Right atrium auricular region (tissue), 2 donors: ENCODE measurements at places on chromosomes 5 and 9. TPM values are rescaled to one million over a fixed set of nuclear protein-coding genes. Genes with fewer than 3 reads are reported as not detected.

Gene CA9
- 5.9 TPM for total RNA-seq

Gene PCDHGA2
- total RNA-seq, result 7.5 TPM

Gene TMC1
- not detected for total RNA-seq

Gene SLCO6A1
- not detected for total RNA-seq

Gene TAF11L5
- total RNA-seq, result not detected

Gene EEIG1
- total RNA-seq, result 11.6 TPM

Gene ADCY2
- not detected for total RNA-seq

Gene CRB2
- 1.6 TPM for total RNA-seq

GRCh38 chr9:12933957-12934356 is 159.1 kb downstream of the LURAP1L start:
- DNase-seq, result no peak

- no peak for DNase-seq
These were observed 8.2 kb downstream of the COL27A1 start for GRCh38 chr9:114163517-114163951.

GRCh38 chr5:1780614-1780930 is 19.1 kb downstream of the MRPL36 start:
- DNase-seq, result no peak

DNA sequence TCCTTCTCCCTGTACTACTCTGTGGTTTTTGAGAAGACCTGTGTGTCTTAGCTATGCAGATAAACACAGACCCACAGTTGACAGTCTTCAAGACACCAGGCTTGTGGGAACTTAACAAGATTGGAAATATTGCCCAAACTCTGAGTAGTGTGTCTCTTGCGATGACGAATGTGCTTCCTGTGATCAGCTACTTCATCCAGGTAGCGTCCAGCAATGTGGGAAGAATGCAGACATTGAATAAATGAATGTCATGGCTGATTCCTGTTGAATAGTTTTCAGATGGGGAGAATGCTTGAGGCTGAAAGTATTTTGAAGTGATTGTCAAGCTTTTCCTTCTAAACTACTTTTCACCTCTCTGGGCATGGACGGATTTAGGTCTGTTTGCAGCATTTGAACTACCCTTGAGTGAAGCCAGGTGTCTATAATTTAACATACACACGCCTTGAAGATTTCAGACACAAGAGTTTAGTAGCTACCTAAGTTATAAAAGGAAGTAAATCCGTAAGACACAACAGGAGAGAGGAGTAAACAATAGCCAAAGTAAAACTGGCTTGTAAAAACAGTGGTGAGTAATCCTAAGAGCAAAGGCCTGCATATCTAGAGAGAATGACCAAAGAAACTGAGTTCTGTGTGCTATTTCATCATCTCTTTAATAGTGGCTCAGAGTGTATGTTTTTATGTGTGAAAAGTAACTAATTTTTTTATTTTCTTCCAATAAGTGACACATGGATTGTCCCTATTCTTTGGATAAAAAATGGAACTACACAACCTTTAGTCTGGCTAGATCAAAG is 30.0 kb upstream of the ARL14EPL start:
- DNase-seq, result no peak

GRCh38 chr5:52657247-52657645 is 130.5 kb upstream of the ITGA1 start:
- no peak for DNase-seq

DNA sequence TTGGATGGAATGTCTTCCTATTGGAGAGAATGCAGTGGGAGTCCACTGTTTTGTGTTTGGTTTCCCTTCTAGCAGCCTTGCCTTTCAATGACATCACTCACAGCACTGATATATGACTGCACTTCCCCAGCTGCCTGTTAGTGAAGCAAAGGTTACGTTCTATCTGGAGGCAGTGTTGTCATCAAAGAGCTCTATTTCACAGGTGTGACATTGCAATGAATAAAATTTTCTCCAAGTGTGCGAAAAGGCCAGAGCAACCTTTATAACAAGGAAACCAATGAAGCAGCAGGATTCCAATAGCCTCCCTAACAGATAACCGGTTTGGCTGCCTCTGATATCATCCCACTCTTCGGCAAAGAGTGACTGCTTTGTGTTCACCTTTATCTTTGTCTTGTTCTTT is 523.5 kb upstream of the ZNF608 start:
- no peak for DNase-seq

DNA sequence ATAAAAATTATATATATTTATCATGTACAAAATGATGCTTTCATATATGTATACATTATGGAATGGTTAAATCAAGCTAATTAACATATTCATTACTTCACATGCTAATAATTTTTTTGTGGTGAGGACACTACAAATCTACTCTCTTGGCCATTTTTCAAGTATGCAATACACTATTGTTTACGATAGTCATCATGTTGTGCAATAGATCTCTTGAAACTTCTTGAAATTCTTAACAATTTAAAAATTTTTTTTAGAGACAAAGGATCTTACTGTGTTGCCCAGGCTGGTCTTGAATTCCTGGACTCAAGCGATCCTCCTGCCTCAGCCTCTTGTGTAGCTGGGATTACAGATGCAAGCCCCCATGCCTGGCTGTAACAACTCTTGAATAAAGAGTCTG is 45.2 kb upstream of the SHOC1 start:
- DNase-seq, result no peak

GRCh38 chr5:173045474-173045873 is 10.7 kb upstream of the CREBRF start:
- no peak for DNase-seq

- no peak for DNase-seq
These were observed 55.4 kb downstream of the HINT1 start for GRCh38 chr5:131109540-131110255.

- no peak for DNase-seq
These were observed 354.1 kb upstream of the RFX3 start for GRCh38 chr9:3879726-3880505.

GRCh38 chr5:160471761-160472160 is 50.1 kb downstream of the PTTG1 start:
- no peak for DNase-seq

GRCh38 chr5:157160001-157160400 is 6.1 kb downstream of the GARIN3 start:
- DNase-seq, result peak; percentile 36
